ENCODE measurements at places on chromosomes 1 and 21.

GRCh38 chr1:219555806-219556205 lies 57.1 kb downstream of the ZC3H11B start:
- DNase-seq, result no peak

GRCh38 chr1:205575294-205575885 lies 56.4 kb downstream of the ELK4 start:
- no peak for DNase-seq

DNA sequence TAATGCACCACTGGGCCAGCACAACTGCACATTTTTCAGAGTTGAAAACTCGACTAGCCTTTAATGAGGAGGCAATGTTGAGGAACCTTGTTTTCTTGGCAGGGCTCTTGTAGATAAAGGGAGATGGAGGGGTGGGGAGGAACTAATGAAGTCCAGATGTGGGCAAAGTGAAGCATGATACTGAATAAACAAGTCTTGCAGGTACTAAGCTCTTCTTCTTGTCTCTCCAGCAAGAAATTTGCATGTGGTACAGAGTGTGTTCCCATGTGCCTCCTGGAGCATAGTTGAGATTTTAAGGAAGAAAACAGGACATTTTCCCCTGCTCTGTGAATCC lies 47.0 kb downstream of the PLPP3 start:
- no peak for DNase-seq

DNA sequence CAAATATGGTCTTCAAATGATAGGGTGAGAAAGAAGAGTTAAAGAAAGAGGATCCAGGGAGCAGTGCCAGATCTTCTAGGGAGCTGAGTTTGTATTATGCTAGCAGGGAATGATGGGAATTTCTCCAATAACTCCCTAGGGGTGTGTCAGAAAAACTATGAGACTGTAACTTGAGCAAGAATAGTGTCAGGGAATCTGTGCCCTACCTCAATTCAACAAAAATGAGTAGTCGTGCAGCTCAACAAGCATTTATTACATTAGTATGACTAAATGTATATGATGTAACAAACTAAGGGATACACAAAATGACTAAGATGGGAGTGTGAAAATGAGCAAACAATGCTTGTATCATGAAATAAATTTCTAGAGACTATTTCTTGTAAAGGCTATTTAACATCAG lies 24.2 kb downstream of the SPAG17 start:
- DNase-seq, result no peak

DNA sequence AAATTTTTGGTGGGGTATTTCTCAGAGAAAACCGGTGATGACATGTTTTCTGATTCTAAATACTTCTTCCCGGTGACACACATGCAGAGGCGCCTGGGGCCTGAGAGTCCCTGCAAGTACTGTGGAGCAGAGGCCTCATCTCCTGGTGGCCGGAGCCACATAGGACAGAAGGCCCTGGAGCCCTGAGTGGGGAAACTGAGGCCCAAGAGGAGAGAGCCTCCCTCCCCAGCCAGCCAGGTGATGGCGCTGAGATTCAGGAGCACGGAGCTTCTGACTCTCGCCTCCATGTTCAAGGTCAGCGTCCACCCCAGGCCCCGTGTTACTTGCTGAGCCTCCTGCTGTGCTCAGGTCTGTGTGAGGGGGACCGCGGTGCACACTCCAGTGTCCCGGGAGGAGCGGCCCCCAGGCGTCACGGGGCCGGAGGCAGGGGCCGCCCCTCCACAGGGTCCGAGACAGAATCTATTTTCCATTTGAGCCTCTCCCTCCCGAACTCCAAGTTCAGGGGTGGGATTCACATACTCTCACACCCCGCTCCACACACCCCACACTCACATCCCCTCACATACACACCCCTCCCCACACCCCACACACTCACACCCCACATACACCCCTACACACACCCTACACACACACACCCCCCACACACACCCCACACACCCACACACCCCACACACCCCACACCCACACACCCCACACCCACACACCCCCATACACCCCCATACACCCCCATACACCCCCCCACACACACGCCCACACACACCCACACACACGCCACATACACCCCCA lies 43.8 kb downstream of the SLX9 start:
- no peak for DNase-seq

- no peak for DNase-seq
Observed at GRCh38 chr1:5709461-5709975, 282.7 kb downstream of the NPHP4 start.

- no peak for DNase-seq
Observed at GRCh38 chr21:43911935-43912487, 47.0 kb downstream of the AGPAT3 start.

- no peak for DNase-seq
Observed at GRCh38 chr1:181718034-181718433, 234.7 kb downstream of the CACNA1E start.

DNA sequence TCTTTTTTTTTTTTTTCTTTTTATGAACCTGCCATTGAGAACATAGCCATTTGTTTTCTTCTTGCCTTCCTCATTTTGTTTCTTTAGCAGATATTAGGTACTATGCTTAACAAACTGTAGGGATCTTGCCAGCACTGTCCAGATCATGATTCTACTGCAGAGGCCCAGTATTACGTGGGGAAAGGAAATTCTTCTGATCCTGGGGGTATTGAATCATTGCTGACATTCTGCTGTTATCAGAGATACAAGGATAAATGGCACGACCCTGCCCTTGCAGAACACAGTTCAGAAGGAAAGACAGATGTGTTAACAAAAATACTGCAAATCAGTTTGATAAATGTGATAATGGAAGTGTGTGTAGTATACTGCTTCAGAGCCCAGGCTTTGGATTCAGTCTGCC lies 56.2 kb downstream of the BTBD8 start:
- no peak for DNase-seq

- no peak for DNase-seq
Observed at GRCh38 chr1:206470692-206471414, 577 bp downstream of the IKBKE start.

- no peak for DNase-seq
Observed at GRCh38 chr1:187445066-187445465, 616.3 kb downstream of the PLA2G4A start.

- peak; percentile 40 for DNase-seq
Observed at GRCh38 chr1:112063781-112064728, 74.6 kb upstream of the KCND3 start.

- no peak for DNase-seq
Observed at GRCh38 chr21:42049578-42050430, 21.3 kb upstream of the UMODL1 start.

DNA sequence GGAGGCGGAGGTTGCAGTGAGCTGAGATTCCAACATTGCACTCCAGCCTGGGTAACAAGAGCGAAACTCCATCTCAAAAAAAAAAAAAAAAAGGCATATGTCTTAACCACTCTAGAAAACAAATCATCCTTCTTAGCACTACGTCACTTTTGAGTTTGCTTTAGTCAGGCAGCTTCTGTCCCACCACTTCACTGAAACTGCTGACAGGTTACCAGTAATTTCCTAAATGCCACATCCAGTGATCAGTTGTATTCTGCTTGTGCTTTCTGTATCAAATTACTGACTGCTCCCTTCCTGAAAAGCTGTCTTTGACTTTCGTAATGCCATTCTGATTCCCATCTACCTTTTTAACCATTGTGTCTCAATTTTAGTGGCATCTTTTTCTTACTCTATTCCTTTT lies 21.7 kb downstream of the RCOR3 start:
- no peak for DNase-seq

- DNase-seq, result no peak
Observed at GRCh38 chr1:2300004-2300771, 72.1 kb downstream of the SKI start.

DNA sequence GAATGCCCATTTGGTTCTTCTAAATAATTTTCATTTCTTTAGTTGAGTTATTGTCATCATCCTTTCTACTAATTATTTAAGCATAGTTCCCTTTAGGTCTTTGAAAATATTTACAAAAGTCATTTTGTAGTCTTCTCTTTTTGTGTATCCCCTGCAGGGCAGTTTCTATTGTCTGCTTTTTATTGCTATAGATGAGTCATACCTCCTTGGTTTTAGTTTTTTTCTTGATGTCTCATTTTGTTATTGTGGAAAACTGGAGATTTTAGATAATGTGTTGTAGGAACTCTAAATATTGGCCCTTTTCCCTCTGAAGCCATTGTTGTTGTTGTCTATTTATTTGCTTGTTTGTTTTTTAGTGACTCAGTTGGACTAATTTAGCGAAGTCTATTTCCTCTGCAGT lies 387.9 kb downstream of the NUF2 start:
- DNase-seq, result no peak

DNA sequence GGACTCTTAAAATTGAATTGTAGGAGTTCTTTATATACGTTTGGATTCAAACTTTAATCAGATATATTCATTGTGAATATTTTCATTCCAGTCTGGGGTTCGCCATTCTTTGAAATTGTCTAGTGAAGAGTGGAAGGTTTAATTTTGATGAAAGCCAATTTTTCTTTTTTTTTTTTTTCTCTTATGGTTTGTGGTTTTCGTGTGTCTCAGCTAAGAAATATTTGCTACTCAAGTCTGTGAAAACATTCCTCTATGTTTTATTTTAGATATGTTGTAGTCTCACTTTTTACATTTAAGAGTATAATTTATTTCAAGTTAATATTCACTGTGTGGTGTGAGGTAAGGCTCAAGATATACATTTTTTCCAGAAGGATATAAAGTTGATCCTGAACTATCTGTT lies 220.5 kb downstream of the KCNT2 start:
- DNase-seq, result no peak

DNA sequence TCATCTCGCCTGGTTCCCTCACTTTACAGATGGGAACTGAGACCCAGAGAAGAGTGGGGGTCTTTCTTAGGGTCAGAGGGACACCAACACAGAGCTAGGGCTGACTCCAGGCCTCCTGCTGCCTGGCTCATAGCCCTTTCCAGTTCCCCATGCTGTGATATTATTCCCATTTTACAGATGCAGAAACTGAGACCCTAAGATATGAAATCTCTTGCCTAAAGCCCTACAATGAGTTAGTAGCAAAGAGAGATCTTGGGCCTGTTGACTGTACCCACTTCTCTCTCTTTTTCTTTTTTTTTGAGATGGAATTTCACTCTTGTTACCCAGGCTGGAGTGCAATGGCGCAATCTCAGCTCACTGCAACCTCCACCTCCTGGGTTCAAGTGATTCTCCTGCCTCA lies 49.9 kb downstream of the SLC9A1 start:
- no peak for DNase-seq

- peak; percentile 43 for DNase-seq
Observed at GRCh38 chr1:6185635-6186382, 5.7 kb upstream of the CHD5 start.

- DNase-seq, result no peak
Observed at GRCh38 chr1:151802372-151802771, 2.8 kb downstream of the LINGO4 start.

DNA sequence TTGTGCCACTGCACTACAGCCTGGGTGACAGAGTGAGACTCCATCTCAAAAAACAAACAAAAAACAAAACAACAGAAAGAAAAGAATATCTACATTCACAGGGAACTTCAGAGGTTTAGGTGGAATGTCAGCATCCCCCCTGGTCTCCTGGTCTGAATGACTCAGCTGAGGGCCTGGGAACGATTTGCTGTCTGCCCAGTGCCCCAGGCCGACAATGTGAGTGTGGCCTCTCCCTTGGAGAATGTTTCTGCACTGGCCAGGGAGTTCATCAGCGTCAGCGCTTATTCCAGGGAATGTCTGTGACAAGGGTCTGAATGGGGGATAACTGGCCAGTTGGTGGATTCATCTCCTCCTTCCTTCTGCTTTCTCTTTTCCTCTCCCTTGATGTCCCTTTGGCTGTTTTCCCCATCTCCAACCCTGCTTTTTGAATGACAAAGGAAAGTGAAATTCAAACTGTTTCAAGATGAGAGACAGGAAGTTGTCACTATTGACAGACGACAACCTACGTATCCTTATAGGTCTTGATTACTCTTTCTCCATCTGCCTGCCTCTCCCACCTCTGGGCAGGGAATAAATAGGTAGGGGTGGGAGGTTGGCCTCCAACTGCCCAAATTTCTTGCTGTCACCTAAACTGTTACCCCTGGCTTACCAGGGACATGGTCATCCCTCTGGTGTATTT lies 213.1 kb downstream of the HHAT start:
- no peak for DNase-seq

GRCh38 chr1:167150492-167150833 lies 56.6 kb downstream of the STYXL2 start:
- no peak for DNase-seq

DNA sequence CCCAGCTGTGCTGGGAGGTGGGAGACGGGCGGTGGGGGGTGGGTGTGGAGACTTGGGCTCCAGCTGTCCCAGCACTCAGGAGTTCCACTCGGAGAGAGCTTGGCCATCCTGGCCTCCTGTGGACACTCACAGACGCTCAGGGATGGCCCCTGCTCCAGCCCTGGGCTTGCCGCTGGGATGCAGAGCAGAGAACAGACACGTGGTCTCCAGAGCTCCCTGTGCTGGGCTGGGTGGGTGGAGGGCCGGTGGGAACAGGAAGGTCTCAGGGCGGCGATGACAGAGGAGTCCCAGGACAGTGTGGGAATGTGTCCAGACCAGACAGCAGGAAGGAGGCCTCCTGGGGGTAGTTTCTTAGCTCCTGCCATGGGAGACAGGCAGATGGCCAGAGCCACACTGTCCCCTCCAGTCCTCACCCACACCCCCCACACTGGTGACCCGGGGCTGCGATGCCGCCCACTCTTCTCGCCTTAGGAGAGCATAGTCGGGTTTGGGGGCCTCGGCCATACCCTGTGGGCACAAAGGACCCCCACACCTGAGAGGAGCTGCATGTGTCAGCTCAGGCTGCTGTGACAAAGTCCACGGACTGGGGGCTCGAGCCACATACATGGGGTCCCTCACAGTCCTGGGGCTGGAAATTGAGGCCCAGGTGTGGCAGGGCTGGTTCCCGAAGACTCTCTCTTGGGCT lies 2.0 kb downstream of the KRTAP10-9 start:
- DNase-seq, result no peak

- no peak for DNase-seq
Observed at GRCh38 chr21:34743831-34744230, 75.0 kb downstream of the CLIC6 start.

DNA sequence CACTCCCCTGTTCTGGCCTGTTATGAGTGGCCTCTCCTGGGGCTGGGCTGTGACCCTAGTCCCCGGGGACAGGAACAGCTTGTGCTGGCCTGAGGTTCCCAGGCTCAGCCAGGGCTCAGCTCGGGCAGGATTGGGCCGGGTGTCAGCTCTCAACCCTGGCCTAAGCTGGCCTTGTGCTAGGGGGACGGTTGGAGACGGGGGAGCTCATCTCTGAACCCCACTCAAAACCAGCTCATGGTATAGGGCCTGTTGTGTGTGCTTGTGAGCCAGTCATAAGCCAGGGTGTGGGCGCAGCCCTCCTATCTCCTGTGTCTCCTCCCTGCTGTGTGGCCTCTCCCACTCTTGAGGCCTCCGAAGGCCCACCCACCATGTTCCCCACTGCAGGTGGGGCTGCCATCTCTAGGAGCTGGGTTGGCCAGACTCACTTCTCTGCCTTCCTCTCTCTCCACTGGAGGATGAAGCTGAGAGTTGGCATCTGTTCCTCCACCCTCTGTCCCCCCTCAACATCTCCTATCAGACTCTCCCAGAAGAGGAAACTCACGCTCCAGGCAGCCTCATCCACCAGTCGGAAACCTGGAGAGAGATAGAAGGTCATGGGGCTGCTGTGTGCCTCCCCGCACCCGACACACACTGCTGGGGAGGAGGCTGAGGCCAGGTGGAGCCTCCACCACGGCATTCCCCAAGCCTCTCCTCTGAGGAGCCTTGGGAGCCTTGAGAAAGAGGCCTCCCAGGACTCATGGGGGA lies 1.4 kb downstream of the PEAR1 start:
- no peak for DNase-seq
